T-helper 17 cell (primary cell): ENCODE measurements at places on chromosomes 13 and 19.

GRCh38 chr13:90103099-90103784 lies 1244.2 kb upstream of the MIR17HG start:
- DNase-seq = no peak

GRCh38 chr19:20077791-20078463 lies at the start of gene ZNF90:
Gene ZNF90 (plus strand): TSS chr19:20078000. CDS start chr19:20078133, 133 bp downstream.
- DNase-seq = peak; percentile 75

- DNase-seq = no peak
These were observed 17.6 kb downstream of the FOXO1 start for GRCh38 chr13:40648841-40649240.

DNA sequence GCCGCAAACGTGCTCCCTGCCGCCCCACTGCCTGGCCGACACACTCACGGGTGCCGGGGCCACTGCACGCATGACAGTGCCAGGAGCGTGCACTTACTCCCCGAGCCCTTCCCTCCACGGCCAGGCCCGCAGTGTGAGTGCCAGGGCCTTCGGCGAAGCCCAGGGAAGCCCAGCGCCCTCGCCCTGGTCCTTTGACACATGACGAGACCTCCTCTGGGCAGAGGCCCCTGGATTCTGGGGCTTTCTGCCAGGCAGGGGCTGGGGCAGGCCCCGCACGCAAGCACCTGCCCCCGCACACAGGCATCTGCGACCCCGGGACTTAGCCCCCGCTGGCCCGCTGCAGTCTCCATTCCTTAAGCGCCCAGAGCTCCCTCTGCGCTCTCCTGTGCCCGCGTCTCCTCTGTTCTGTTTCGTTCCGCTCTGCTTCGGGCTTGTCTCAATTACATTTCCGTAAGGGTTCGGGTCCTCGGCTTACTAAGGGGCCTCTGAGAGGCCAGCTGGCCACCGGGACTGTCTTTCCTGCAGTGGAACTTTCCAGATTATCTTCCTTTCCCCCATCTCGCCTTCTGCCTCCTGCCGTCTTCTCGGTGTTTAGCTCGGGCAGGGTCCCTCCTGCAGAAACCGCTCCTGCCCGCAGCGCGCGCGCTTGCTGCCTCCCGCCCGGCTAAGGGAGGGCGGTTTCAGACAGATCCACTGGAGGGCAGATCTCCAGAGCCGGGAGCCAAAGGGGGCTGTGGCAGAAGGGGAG lies 98.8 kb downstream of the ING1 start:
- no peak for DNase-seq

DNA sequence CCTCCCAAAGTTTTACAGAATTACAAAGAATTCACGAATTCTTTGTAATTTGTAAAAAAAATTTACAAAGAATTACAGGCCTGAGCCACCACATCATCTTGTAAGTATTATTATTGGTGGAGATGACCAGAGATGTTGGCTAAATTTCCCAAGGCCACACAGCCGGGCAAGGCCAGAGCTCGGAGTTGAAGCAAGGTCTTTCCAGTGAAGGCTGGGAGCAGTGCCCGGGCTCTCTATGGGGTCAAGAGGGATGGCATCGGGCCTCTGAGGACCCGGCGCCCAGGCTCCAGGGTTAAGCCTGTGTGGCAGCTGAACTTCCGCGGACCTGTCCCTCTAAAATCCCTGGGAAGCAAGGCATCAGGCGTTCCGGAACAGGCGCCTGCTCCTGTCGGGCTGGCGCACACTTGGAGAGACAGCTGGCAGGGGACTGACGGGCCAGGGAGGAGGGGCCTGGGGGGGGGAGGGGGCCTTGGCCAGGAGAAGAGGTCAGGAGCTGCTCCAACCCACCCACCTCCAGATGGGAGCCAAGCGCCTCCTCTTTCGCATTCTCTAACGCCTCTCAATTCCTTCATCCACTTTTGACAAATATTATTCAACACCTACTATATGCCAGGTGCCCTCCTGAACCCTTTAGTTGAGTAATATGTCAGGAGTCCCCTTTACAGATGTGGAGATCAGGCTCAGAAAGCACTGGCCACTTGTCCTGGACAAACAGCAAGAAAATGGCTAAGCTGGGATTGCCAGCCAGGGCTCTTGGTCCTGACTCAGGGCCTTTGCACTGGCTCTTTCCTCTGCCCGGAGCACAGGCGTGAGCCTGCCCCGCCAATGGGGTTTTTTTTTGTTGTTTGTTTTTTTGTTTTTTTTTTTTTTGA lies 36.8 kb upstream of the SEMA6B start:
- no peak for DNase-seq

- DNase-seq = no peak
These were observed 49.6 kb downstream of the MYO9B start for GRCh38 chr19:17125062-17125727.

- peak; percentile 69 for DNase-seq
These were observed 4.0 kb downstream of the EBI3 start for GRCh38 chr19:4233282-4233853.

DNA sequence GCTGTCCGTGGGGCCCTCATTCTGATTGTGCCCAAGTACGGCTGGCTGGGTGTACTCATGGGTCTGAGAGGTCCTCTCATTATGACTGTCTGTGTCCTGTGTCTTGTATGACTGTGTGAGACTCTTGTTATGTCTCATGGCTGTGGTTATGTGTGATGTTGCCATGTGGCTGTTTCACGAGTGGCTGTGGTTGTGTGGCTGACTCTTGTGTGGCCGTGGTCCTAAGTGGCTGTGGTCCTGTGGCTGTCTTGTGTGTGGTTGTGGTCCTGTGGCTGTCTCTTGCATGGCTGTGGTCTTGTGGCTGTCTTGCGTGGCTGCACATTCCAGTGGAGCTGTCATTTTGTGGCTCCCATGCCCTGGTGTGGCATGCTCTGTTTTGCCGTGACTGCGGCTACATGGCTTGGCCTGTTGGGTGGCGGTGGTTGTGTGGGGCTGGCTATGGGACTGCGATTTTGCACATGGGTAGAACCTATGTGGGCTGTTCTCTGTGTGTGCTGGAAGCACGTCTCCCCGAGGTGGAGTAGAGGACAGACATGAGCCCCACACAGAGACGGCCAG lies 2.5 kb downstream of the LYL1 start:
- no peak for DNase-seq

DNA sequence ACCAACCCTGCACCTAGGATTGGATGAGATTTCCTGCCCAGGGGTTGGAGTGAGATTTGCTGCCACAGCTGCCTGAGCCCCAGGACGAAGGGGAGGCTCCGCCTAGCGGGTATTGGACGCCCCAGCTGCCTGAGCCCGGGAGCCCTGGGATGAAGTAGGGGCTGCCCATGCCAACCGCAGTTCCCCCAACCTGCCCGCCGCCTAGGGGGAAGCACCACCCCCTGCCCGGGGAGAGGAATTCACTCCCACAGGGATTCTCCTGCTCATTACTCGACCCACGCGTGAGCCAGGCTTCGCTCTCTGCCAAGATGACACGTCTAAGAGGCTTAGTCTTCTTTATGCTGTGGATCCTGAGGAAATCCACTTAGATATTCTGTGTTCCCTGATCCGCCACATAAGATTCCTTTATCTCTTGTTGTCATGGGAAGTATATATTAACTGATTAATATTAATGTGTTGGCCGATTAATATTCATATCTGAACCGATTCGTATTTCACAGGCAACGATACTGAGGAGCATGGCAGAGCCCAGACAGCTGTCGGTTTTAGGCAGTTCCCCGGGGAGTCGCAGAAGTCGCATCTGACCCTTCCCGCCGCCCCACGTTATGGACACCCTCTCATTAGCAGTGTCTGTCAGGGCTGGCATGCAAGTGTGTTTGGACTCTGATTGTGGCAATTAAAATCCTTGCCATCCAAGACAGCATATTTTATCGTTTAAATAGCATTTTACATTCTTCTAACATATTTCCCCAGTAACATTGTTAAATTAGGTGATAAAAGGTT lies 44.5 kb upstream of the KCTD15 start:
- DNase-seq = no peak

DNA sequence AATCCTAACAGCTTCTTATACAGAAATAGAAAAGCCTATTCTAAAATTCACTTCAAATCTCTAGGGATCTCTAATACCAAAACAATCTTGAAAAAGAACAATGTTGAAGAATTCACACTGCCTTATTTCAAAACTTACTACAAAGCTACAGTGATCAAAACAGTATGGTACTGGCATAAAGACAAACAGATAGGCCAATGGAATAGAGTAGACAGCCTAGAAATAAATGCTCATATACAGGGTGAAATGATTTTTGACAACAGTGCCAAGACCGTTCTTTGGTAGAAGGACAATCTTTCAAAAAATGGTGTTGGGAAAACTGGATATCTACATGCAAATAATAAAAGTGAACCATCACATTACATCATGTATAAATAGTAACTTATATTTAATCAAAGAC lies 11.8 kb upstream of the ZNF563 start:
- no peak for DNase-seq

DNA sequence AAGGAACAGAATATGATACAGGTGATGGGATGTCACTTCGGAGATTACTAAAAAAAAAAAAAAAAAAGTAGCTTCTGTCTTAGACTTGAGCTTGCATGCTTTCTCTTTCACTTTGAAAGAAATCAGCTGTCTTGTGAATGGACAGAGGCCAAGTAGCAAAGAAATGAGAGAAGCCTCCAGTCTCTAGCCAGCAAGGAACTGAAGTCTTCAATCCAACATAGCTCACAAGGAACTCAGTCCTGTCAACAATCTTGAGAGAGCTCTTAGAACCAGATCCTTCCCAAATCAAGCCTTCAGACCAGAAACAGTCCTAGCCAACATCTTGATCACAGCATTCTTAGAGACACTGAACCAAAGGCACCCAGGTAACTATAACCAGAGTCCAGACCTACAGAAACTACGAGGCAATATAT lies 7.7 kb downstream of the N4BP2L2 start:
- no peak for DNase-seq

DNA sequence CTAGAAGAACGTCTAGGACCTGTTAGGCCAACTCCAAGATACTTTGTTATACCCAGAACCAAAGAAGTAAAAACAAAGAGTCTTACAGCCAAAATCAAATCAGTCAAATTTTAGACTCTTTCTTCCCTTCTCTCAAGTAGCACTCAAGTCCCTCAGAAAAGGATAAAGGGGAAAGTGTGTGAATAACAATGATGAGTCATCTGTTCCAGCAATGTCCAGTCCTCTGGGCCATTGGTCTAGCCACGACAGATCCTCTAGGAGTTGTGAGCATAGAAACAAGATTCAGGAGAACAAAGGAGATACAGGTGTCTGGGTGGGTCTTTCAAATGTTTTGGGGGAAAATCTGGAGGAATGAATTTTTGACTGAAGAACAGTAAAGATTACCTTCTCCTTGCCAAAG lies 36.3 kb downstream of the STOML3 start:
- DNase-seq = no peak

DNA sequence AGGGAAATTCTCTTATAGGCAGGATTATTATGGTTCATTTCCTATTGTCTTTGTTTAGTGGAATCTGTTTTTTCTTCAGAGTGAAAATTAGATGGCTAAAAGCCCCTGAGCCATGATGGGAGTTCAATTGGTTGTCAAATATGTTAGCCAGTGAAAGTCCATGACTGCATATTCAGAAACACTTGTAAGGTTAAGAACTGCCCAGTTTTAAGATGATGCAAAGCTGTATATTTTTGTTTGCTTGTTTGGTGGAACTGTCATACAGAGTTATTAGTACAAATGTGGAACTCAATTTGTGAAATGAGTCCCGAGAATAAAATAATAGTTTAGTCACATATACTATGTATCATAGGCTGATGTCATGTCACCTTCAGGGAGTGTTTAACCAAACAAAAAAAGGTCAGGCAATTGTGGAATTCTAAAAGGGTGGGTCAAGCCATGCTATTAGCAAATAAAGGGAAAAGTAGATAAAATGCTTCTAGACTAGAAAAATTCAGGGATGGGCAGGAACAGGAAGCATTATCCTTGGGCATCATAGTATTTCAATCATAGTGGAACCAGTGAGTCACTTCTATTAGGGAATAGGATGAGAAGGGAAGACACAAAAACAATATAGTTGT lies 248.3 kb upstream of the SLITRK1 start:
- DNase-seq = no peak

DNA sequence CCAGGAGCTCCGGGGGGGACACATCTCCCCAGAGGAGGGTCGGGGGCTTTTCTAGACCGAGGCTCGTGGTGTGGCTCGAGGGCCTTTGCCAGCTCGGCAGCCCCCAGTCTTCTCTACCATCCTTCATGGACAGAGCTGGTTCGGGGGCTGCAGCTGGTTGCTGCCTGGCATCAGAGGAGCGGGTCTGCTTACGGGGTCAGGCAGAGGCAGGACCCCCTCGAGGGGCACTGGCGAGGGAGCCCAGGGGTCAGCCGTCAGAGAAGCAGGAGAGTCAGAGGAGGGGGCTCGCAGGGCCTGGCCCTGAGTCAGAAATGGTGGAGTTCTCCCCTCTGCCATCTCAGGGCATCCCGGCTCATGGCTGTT lies 123.5 kb downstream of the KDM4B start:
- DNase-seq = no peak

DNA sequence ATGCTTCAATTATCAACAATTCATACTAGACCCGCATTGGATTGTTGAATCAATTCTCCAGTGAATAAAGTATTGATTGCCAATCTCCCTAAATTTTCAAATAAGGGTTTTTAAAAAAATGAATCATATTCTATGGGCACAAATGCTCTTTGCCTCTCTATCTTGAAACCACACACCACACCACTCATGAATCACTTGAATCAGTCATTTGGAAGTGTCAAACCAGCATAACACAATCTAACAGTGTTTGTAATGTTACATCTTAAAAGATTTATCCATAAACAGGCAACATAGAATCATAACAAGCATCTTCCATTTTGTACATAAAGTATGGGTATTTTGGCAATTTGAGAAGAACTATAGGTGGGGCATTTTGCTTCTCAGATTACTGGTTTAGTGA lies 219.5 kb upstream of the MIR17HG start:
- no peak for DNase-seq

DNA sequence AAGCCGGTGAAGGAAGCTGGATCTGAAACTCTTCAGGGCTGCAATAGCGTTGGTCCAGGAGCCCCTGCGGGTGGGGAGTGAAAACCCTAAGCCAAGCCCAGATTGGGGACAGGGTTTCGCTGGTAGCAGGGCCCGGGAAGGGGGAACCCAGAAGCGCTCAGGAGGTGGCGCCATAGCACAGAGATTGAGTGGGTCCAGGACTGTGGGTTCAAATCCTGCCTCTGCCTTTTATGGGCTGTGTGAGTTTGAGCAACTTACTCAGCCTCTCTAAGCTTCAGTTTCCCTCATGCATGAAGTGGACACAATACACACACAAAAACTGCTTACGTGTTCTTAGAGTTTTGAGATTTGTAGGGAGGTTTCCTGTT lies 8.3 kb upstream of the SYCN start:
- no peak for DNase-seq
